ENCODE measurements at places on chromosomes 6 and 20.

- DNase-seq = peak; percentile 87
These were observed 23.6 kb downstream of the VPS52 start for GRCh38 chr6:33247977-33248642.

DNA sequence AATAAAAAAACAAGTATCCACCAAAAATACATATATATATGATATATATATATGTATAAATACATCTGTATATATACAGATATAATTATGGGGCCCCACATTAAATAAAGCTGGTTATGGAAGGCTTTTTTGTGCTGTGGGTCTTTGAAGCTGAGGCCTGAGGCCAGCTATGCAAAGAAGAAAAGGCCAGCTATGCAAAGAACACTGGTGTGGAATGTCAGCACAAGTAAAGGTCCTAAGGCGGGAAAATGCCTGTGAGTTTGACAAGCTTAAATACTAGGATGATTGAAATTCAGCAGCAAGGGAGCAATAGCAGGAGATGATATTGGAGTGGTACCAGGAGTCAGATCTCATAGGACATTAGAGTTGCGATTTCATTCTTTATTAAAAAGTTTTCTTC lies 25.2 kb downstream of the ADGRF1 start:
- no peak for DNase-seq

GRCh38 chr6:101083533-101084175 lies 202.5 kb upstream of the ASCC3 start:
- DNase-seq = no peak

DNA sequence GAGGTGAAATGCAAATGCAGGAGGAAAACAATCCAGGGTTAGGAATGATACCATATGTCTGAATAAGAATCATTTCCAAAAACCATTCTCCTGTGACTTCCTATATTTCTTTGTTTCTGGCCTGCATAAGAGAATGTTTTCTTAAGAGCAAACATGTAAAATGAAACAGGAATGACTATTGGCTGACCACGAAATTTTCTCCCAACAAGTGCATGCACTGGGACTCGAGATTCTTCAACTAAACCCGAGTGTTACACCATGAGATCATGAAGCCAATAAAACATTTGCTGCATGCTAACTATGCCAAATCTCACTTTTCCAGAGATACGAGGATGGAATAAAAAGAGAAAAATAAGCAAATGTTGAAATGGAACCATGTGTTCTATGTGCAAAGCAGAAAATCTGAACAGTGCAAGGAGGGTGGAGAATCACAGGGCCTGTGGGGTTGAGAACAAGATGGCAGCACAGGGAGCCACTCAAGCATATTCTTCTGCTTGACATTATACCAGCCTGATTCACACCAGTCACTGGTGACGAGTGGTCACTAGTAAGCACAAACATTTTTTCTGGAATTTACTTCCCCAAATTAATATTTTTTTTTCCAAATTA lies 212.2 kb upstream of the FOXA2 start:
- no peak for DNase-seq

DNA sequence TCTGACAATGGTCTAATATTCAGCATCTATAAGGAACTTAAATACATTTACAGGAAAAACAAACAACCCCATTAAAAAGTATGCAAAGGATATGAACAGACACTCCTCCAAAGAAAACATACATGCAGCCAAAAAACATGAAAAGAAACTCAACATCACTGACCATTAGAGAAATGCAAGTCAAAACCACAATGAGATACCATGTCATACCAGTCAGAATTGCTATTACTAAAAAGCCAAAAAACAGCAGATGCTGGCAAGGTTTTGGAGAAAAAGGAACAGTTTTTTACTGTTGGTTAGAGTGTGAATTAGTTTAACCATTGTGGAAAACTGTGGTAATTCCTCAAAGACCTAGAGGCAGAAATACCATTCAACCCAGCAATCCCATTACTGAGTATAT lies 339.0 kb upstream of the ADGRB3 start:
- DNase-seq = no peak

DNA sequence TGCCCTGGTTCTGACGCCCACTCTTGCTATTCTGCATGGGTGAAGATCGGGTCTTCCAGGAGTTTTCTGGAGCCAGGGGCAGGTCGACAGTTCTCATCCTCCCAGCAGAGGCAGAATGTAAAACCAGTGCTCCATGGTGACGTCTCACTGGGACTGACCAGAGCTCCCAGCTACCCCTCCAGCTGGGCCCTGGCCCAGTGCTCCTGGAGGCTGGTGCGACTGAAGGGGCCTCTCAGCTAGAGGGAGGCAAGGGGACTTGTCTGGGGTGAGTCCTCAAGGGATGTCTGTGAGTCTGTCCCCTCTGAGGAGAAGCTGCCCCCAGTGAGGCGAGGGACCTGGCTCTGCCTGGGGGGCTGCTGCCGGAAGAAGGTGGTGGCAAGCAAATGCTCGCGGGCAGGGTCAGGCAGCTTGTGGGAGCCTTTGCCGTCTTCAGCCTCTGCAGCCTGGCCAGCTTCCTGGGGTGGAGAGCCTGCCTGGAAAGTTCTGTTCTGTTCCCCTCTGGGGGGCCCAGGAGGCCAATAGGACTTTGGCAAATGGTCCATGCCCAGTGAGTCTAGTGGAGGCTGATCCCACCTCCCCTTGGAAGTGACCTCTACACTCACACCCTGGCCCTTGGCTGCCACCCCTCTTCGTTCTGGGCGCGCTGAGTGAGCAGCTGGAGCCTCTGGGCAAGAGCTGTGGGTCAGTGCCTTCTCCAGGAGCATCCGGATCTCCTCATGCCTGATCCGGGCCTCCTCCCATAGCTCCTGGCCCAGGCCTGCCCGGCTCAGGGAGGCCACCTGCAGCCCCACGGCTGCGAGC lies 47.5 kb downstream of the KIAA1755 start:
- no peak for DNase-seq

DNA sequence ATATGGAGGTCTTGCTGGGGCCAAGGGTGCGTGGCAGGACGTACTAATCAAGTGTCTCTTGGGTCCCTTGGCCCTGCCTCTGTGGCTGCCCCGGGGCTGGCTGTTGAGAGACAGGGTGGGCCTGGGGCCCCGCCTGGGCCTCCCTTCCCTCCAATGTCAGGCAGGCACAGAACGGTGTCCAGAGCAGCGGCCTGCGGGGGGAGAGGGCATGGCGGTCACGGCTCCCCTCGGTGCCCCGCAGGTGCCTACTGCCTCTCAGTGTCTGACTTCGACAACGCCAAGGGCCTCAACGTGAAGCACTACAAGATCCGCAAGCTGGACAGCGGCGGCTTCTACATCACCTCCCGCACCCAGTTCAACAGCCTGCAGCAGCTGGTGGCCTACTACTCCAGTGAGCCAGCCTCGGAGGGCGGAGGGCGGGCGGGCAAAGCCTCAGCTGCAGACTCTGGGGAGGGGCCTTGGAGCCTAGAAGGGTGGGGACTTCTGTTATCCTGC lies 50.0 kb downstream of the SRC start:
- DNase-seq = no peak

- peak; percentile 27 for DNase-seq
These were observed 1.5 kb upstream of the CPNE5 start for GRCh38 chr6:36840432-36841403.

DNA sequence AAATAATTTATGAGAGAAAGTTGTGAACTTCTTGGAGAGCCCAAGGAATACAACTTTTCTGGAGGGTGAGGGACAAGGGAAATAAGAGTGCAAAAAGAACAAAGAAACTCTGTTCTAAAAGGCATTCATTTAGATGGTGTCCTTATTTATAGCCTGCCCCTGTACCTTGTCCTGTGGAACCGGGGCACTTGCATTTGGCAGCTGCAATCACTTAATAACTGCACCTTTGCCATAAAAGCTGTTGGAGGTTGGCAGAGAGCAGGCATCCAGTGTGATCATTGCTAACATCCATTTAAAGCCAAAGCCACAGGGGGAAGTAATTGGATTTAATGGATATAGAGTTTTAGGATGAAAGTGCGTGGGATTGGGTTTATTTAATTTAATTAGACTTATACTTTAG lies 50.8 kb upstream of the SGK1 start:
- no peak for DNase-seq

DNA sequence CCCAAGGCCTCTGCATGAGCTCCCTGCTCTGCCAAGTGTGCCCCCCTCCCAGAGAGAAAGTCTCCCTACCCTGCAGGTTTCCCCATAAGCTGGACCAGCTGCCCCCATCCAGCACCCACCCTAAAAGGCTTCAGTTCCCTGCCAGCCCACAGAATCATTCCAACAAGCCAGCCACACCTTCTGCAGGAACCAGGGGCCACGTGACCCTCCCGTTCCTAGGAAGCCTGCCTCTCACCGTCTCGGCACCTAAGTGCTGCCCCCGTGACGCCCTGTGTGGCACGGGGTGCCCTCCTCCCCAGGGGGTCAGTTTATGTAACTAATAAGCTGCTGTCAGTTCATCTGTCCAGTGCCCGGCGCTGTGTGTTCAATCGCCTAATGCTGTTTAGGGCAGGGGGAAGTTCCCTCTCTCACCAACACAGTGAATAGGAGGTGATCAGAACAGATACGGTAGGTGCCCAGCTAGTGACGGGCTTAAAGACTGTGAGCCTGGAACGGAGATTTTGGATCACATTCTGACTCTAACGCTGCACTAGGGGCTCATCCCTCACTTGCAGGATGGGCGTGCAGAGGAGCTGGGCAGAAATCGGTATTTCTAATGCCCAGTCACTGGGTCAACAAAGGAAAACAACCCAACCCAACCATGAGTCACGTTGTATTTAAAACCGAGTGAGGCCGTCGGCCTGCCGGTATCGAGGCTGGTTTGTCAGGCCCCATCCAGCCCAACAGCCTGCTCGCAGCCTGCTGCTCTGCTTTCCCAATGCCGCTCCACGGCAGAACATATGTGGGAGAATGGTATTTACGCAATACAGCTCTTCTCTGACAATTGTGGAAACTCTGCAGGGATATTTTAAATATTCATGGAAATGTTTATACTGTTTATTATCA lies 56.0 kb downstream of the RAMACL start:
- DNase-seq = no peak

- no peak for DNase-seq
These were observed at the start of gene ZNF311 for GRCh38 chr6:29005183-29005885. ZNF311 (minus strand) TSS chr6:29005315; CDS start chr6:29003954, 1,361 bp downstream.

DNA sequence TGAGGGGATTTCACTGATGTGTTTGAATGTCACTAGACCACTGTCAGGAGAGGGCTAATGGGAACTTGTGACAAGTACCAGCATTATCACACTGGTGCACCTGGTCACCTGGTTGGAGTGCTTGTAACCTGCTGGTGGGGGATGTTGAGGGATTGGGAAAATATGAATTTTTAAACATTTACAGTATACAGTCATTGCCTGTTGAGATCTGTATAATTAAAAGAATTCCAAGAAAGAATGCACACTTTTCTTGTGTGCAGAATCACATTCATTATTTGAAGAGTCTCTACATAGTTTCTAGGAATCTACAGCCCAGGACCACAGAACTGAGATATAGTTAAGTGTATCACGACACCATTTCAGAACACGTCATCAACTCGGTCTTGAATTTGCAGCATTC lies 118.4 kb downstream of the AIG1 start:
- DNase-seq = no peak

- DNase-seq = no peak
These were observed 72.1 kb upstream of the BCLAF1 start for GRCh38 chr6:136361787-136362186.

GRCh38 chr20:32991792-32992641 lies 12.2 kb downstream of the SUN5 start:
- no peak for DNase-seq

GRCh38 chr6:111685058-111685457 lies 79.4 kb upstream of the TRAF3IP2 start:
- no peak for DNase-seq

- no peak for DNase-seq
These were observed at the start of gene PLA2G7 for GRCh38 chr6:46734867-46735719. PLA2G7 (minus strand) TSS chr6:46735375; CDS start chr6:46722891, 12,484 bp downstream.

DNA sequence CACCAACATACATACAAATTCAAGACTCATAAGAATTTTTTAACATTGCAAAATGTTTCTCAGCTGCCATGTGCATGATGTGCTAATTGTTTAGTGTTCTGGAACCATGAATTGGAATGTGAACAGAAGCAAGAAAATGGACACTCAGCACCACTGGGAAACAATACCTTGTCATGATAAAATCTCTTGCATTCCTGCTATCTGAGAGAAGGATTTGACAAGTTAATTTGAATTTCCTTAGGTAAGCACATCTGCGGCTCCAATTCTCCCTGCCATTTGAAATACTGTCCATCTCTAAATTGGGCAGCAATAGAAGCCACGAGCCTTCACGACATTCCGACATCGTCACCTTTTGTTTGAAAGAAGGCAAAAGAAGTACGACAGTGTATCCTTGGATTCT lies 1104.6 kb upstream of the MAP3K7 start:
- DNase-seq = no peak

DNA sequence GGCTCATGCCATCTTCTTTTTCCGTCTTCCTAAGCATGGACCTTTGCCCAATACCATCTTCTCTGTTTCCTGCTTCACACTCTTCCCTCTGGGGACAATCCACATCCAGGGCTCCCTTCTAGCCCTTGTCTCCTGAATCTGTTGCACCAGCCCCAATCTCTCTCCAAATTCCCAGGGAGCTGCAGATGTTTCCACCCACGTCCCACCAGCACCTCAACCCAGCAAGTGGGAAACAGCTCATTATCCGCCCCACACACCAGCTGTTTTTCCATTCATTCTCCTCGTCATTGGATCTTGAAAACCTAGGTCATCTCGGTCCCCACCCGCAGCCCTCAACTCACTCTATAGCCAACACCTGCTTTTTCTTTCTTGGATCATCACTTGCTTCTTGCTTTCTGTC lies 185.0 kb upstream of the CDYL start:
- DNase-seq = no peak

GRCh38 chr6:39268721-39269120 lies 39.4 kb upstream of the KCNK5 start:
- DNase-seq = no peak

GRCh38 chr6:10555625-10556309 lies 34.6 kb downstream of the GCNT2 start:
- DNase-seq = no peak

DNA sequence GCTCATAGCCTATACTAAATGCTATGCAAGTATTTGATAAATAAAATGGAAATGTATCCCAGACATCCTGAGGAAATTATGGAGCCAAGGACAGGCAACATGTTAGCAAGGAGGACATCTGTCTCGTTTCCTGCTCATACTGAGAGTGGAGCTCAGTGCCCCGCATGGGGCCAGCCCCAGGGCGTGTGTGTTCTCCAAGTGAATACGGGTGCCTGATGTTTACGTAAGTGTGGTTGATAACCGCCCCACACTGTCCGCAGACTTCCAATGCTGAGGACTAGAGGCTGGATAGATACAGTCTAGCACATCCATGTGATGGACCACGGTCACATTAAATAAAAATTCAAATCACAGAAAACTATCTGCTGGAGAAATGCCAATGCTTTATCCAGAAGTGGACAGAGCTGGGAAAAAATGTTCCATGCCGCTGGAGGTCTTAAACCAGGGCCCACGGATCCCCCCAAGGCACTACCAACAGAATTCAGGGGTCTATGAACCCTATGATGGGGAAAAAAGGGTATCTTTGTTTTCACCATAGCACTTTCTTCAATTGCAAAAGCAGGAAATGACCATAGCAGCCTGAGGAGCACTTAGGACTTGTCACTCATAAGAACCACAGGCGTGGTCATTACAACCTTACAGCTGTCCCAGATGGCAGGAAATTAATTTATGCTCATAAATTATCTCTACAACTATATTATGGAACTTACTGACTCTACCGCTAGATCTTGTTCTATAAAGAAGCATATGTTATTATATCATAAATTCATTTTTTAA lies 24.9 kb downstream of the TGM2 start:
- no peak for DNase-seq

GRCh38 chr20:34825530-34826362 lies at the start of gene NCOA6:
NCOA6 (minus strand) TSS chr20:34825651; CDS start chr20:34782355, 43,296 bp downstream.
- DNase-seq = peak; percentile 68

GRCh38 chr20:50085481-50086365 lies 27.2 kb downstream of the UBE2V1 start:
- peak; percentile 52 for DNase-seq
